ENCODE measurements at places on chromosomes 2 and 18. TPM values are rescaled to one million over a fixed set of nuclear protein-coding genes. Genes with fewer than 3 reads are reported as not detected.

TUBB8B gene
- total RNA-seq = not detected

KCNK3 gene
- 8.7 TPM for total RNA-seq

SERPINB4 gene
- total RNA-seq = not detected

CFAP53 gene
- total RNA-seq = 0.49 TPM

SERPINB13 gene
- total RNA-seq = not detected

MALT1 gene
- total RNA-seq = 27.4 TPM

SLC16A14 gene
- total RNA-seq = 2.0 TPM

CASP10 gene
- total RNA-seq = 26.1 TPM

ESCO1 gene
- 19.1 TPM for total RNA-seq

SFT2D3 gene
- total RNA-seq = 3.8 TPM

MC4R gene
- total RNA-seq = not detected

NAB1 gene
- total RNA-seq = 67.8 TPM

NDUFS1 gene
- total RNA-seq = 65.2 TPM

MC2R gene
- total RNA-seq = not detected

CENPA gene
- total RNA-seq = 1.2 TPM

WBP1 gene
- total RNA-seq = 56.5 TPM

HOXD13 gene
- total RNA-seq = not detected

GALNT13 gene
- total RNA-seq = 4.9 TPM

ASB18 gene
- not detected for total RNA-seq

SCLY gene
- 15.4 TPM for total RNA-seq

KATNAL2 gene
- total RNA-seq = 3.2 TPM

SOX11 gene
- 0.03 TPM for total RNA-seq

CLEC4F gene
- 0.72 TPM for total RNA-seq

DPYSL5 gene
- total RNA-seq = not detected

TMEFF2 gene
- 0.12 TPM for total RNA-seq

PRKAG3 gene
- 0.19 TPM for total RNA-seq

UGT1A4 gene
- not detected for total RNA-seq

STARD7 gene
- total RNA-seq = 72.7 TPM

SPC25 gene
- total RNA-seq = 0.93 TPM

LYPD6 gene
- total RNA-seq = 0.42 TPM

CCDC121 gene
- total RNA-seq = 2.2 TPM

CPO gene
- 0.51 TPM for total RNA-seq

SUMO1 gene
- total RNA-seq = 57.4 TPM

TLX2 gene
- not detected for total RNA-seq

All from aorta (tissue), 5 donors.